ENCODE measurements at places on chromosomes 4 and X.

DNA sequence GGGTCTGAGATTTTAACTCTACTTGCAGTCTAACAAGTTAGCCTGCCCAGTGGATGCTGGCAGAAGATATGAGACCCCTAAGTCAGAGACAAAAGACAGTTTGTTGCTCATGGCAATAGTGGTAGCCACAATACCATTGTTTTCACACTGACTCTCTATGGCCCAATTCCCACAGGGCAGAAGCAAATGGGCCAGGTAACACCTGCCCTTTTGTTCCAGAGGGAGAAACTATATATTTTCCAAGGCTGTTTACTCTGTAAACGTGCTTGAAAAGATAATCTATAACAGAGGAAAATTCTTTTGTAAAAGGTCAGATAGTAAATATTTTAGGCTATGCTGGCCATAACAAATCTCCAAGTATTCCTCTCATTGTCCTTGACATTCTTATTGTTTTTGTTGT is 57.2 kb upstream of the NPNT start:
- no peak for DNase-seq

GRCh38 chr4:56511098-56511497 is 5.5 kb downstream of the ARL9 start:
- DNase-seq = no peak

GRCh38 chr4:61445374-61446063 is 245.4 kb downstream of the ADGRL3 start:
- no peak for DNase-seq

GRCh38 chr4:3339577-3339976 is 46.8 kb downstream of the RGS12 start:
- no peak for DNase-seq

DNA sequence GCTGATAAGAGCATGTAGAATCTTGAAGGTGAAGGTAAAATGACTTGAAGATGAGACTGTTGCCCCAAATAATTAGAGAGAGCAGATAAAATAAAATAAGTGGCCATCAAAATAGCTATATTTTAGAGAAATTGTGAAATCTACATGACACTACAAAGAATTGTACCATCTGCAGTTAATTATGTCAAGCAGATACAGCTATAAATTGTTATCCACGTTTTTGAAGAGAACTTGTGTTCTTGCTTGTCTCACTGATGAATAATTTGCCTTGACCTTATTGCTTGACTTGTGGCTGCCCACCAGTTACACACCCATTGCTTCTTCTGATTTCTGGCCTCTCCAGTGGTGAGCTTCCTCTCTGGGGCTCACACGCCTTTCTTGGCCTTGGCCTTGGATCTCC is 75.8 kb upstream of the TNIP3 start:
- DNase-seq = no peak

- peak; percentile 67 for DNase-seq
Observed at GRCh38 chr4:48337731-48338130, 3.6 kb upstream of the SLAIN2 start.

DNA sequence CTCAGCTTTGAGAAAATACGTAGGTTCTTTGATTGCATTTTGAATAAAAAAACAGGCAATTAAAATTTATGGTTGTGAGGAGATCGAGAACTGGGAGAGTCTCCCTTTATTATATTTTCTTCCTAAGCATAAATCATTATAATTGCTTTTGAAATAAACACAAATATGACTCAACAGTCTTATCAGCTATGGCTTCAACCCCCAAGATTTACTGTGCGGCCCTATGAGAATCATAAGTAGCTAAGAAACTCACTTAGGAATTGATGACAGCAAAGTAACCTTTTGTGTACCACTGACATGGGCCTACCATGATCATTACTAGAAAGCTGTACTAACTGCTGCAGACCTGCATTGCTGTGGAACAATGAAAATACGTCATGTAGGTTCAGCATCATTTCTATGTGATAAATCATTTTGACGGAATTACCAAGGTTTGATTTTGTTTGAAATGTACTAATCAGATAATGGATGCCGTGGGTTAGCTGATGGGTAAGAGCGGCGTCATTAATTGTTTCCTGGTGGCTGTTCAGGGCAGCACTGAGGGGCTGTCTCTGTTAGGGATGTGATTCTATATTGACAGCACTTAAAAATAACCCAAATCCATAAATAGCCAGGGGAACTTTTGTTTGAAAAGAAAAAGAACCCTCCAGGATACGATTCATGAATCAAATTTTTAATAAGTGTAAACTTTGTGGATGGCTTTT is 51.5 kb upstream of the GPRIN3 start:
- no peak for DNase-seq

DNA sequence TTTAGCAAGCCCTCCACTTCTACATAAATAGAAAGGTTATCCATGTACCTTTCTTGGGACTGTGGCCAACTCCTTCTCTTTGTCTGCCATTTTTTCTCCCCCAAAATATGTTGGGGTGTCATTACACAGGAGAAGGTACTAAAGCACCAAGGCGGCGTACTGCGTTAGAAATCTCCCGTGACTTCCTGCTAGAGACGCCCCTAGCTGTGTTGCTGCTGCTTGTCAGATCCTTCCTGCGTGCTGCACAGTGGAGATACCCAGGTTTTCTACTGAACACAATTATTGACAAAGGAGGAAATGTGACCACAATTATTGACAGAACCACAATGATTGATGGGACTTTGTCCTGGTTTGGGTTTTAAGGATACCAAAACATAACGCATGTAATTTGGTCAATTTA is 97.7 kb downstream of the EFHC2 start:
- no peak for DNase-seq

- peak; percentile 31 for DNase-seq
Observed at GRCh38 chr4:139316733-139317132, 14.5 kb upstream of the NDUFC1 start.

GRCh38 chrX:49082271-49082871 is 2.7 kb upstream of the WDR45 start:
- DNase-seq = peak; percentile 28

DNA sequence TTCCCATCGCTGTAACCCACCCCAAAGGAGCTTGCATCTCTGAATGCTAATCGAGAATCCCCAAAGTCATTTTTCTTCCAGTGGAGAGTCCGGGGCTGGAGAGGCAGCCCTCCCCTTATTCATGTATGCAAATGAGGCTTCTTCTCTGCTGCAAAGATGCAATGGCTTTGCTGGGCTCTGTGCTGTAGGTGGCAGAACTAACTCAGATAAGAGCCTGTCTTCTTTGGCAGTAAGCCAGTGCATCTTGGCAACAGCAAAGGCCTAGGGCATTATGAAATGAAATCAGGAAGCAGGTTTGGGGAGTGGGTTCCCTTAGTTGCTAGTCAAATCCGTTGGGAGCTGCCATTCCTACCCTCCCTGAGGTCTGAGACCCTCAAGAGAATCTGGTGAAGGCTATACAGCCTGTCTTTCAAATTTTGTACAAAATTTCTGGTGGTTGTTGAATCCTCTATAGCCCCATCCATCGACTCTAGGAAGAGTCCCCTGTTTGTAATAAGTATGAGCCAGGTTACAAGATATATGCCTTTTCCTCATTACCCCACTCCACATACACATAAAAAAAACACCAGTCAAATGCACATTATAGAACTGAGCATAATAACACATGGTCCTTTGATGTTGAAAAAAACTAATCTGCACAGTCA is 290.6 kb upstream of the TAPT1 start:
- peak; percentile 47 for DNase-seq

DNA sequence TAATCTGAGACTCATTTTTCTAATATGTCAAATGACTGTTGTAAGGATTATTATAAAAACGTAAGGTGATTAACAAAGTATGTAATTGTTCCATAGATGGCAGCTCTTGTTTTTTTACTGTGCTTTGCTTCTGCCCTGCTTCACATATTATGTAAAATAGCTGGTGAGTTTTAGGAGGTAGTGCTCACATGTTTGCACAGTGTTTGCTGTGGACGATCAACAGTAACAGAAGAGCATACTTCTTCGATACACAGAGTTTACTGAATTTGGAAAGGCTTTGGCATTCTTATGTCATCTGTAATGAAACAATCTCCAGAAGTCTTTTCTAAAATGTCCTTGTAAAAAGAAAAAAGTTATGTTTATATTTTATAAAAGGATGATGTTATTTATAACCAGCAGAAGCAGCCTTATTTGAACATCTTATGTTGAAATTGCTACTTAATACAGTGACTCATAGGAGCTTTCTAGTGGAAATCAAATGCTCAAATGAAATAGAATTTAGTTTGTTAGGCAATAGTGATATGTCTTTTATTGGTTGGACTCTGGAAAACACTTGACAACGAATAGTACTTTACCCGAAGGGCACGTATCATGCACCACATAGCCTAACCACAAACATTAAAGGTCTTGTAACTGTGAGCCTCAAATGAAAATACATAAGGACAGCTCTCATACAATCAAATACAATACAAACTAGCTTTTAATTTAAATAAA is 1.9 kb upstream of the MTTP start:
- DNase-seq = no peak

- DNase-seq = no peak
Observed at GRCh38 chrX:151975228-151975593, 735 bp upstream of the GABRE start.

GRCh38 chrX:38893441-38893840 is 92.2 kb downstream of the MID1IP1 start:
- DNase-seq = no peak

DNA sequence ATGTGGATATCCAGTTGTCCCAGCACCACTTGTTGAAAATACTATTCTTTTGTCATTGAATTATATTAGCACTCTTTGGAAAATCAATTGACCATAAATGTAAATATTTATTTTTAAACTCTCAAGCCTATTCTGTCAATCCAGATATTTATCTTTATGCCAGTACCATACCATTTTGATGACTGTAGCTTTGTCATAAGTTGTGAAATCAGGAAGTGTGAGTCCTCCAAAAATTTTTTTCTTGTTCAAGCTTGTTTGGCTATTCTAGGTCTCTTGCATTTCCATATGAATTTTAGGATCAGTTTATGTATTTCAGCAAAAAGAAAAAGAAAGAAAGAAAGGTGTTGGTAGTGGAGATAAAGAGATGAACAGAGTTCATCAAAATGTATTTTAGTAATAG is 8.2 kb upstream of the SMPX start:
- no peak for DNase-seq

GRCh38 chr4:181731900-181732299 is 511.3 kb upstream of the TENM3 start:
- no peak for DNase-seq

DNA sequence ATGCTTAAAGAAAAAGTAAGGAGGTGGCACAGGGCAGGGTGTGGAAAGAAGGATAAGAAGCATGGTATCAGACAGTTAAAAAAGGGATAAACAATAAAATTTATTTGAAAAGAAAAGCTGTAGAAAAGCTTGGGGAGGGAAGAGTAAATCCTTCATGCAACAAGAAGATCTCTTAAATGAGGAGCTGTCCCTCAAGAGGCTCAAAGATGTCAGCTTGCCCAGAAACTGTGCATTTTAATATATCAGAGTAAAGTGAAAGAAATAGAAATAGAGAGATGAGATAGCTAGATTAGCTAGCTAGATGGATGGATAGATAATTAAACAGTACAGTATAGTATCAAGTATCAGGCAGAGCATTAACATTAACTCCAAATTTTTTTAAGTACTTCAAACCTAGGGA is 170.3 kb downstream of the LDB2 start:
- no peak for DNase-seq

GRCh38 chrX:64792598-64793337 is 183.5 kb downstream of the ZC4H2 start:
- no peak for DNase-seq

GRCh38 chr4:52535793-52536192 is 123.3 kb downstream of the USP46 start:
- DNase-seq = no peak

DNA sequence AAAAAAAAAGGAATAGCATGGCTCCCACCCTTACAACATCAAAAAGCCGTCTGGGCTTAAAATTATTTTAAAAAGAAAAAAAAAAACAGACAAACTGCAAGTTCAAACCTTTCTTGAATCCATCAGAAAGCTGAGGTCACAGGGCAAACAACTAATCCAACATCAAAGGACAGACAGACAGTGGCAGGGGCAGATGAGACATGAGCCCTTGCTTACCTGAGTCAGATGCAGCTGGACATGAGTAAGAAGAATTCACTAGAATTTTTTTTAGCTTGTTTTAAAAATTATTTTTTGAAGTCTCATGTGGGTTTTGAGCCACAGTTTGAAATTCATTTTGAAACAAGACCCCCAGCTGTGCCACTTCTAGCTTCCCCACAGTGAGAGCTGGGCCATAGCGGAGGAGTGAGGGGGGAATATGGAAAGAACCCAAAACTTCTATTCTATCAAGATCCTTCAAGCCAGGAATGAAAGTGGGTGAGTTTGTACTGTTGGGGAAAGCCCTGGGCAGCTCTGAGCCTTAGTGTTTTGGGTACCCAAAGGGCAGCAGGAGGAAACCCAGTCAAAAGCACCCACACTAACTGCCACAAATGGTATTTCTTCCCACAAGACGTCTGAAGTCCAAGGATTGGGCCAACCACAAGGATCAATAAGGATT is 111.4 kb downstream of the ATXN3L start:
- DNase-seq = no peak

GRCh38 chr4:51842167-51842553 is 793 bp upstream of the DCUN1D4 start:
- peak; percentile 35 for DNase-seq

- DNase-seq = peak; percentile 67
Observed at GRCh38 chr4:185205697-185206342, 2.0 kb upstream of the CFAP97 start.

DNA sequence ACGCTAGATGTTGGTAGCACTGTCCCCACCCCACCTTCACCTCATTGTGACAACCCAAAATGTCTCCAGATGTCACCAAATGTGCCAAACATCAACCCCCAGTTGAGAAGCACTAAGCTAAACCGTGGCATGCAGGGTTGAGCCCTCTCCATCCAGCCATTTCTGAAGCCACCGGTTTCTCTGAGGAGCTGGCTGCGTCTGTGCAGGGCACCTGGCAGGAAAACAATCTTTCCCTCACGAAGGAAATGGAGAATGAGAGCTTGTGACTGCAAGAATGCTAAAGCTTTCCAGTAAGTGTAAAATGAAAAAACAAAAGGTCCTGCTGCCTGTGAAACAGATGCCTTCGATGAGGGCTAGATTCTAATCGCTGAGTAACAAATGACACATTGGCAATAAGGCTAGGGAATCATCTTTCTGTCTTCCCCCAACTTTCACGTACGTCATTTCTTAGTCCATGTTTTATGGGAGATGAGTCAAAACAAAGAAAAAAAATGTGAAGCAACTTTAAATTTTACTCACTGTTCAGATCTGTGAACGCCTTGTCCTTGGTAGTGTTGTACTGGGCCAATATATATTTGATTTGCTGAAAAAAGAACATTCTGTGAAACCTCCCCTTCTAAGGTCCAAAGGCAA is 59.9 kb downstream of the PROM1 start:
- DNase-seq = no peak

- no peak for DNase-seq
Observed at GRCh38 chrX:15574017-15574416, 26.7 kb downstream of the ACE2 start.

- no peak for DNase-seq
Observed at GRCh38 chr4:138014590-138015288, 227.4 kb downstream of the SLC7A11 start.

All from MV-4-11 (cell line).